ENCODE measurements at places on chromosomes 7 and 10. TPM values are rescaled to one million over a fixed set of nuclear protein-coding genes. Genes with fewer than 3 reads are reported as not detected.

The STAG3 gene
- total RNA-seq, result 1.1 TPM

The GSTO1 gene
- total RNA-seq, result 258 TPM

The RFC2 gene
- total RNA-seq, result 24.4 TPM

The INSYN2A gene
- total RNA-seq, result not detected

The ZNF746 gene
- 14.6 TPM for total RNA-seq

The DYDC2 gene
- not detected for total RNA-seq

The TMEM225B gene
- total RNA-seq, result under 0.01 TPM

The COL17A1 gene
- total RNA-seq, result 0.65 TPM

The RNLS gene
- 3.2 TPM for total RNA-seq

The ATOH7 gene
- total RNA-seq, result not detected

Measured in epithelial cell of umbilical artery (primary cell).